ENCODE measurements at places on chromosomes 4 and X.

- no peak for DNase-seq
Measured at GRCh38 chr4:163610648-163611047, 116.2 kb downstream of the TMA16 start.

GRCh38 chr4:180434131-180434895 is 1808.9 kb upstream of the TENM3 start:
- DNase-seq, result no peak

GRCh38 chr4:159293811-159294515 is 191.1 kb downstream of the RAPGEF2 start:
- no peak for DNase-seq

- DNase-seq, result peak; percentile 58
Measured at GRCh38 chrX:49919617-49920016, 2.8 kb upstream of the CLCN5 start.

DNA sequence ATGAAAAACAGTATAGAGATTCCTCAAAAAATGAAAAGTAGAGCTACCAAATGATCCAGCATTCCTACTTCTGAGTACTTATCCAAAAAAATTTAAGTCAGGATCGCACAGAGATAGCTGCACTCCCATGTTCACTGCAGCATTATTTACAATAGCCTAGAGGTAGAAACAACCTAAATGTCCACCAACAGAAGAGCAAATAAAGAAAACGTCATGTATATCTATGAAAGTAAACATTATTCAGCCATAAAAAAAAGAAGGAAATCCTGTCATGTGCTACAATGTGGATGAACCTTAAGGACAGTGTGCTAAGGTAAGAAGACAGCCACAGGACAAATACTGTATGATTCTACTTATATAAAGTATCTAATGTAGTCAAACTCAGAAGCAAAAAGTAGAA is 12.4 kb downstream of the THOC2 start:
- DNase-seq, result no peak

DNA sequence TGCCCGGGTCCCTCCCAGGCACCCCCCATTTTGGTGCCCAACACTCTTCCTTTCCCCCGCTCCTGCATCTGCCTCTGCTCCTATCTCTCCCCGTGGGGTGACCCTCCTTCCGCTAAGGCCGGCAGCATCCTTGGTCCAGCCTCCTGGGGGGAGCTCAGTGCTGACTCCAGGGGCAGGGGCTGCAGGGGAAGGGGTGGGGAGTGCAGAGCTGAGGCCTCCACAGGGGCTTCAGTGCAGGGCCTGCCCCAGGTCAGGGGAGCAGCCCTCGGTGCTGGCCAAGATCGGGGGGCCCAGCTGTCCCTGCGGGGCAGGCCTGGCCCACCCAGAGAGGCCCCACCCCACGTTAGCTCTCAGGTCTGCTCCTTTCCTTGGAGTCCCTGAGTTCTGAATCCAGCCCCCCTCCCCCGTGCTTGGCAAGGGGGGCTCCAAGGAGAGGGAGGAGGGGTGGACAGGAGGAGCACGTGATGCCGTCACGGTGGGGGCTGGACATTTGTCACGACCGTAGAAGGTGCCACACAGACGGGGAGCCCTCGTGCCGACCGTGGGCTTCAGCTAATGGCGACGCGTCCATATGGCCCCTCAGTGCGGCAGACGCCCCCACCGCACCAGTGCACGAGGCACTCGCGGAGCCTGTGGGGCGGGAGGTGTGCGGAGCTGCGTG is 63.5 kb upstream of the ADRA2C start:
- DNase-seq, result no peak

GRCh38 chr4:56215141-56215783 is 172.0 kb downstream of the AASDH start:
- no peak for DNase-seq

DNA sequence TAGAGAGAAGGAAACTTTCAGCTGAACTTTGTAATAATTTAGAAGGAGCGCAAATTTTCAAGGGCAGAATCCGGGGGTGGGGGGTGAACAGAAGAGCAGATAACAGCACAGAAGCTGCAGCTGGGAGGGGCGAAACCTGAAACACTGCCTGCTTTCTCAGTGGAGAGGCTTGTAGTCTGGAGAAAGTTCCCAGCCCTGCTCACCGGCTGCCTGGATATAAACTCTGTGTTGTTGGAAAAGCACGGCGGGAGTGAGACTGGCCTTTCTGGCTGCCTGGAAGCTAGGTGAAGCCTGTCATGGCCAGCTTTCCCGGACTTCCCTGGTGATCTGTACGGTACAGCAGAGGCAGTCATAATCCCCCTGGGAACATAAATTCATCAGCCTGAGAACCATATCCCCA is 1352.1 kb upstream of the DIAPH2 start:
- DNase-seq, result no peak

GRCh38 chr4:188841523-188841922 is 702.3 kb downstream of the TRIML1 start:
- DNase-seq, result no peak

DNA sequence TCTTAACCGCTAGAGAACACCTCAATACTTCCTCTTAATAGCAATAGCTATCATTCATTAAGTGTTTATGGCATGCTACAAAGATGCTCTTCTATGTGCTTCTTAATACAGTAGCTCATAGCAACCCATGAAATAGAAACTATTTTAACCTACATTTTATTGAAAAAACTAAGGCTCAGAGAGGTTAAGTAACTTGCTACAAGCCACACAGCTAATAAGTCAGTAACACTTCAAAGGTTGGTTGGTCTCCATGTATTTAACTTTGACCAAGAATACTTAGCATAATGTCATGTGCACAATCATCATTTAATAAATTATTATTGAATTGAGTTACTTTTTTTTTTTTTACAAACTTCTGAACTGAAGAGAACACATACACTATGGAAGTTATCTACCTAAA is 36.1 kb downstream of the IL13RA1 start:
- no peak for DNase-seq

DNA sequence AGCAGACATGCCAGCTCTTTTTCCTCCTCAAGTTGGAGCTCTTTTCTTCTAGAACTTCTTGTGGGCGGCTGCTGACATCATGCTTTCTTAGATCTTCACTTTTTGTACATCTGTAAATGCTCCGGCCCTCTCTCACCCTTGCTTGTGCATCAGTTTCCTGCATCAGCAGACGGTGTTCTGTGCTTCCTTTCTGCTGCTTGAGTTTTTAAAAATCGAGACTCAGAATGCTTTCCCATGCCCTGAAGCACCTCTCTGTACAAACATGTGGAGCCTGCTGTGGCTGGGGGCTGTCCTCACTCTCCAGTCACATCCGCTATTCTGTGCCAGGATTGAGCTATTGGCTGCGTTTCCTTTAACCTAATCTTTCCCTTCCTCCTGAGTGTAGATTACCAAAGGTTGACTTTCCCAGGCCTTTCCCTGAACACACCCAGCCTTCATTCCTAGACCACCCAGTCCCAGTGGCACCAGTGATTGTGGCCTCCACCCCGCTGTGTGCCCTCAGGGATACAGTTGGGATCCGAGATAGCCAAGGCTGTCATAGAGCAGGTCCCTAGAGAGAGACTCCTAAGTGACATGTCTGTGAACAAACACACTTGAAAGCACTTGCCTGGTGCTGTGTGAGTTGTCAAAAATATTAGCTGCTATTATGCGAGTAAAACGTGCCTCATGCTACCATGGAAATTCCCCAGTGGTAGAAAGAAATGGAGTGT is 41.9 kb downstream of the TNIP2 start:
- DNase-seq, result peak; percentile 87

GRCh38 chr4:100340512-100341485 is 150.5 kb upstream of the DDIT4L start:
- peak; percentile 31 for DNase-seq

- DNase-seq, result no peak
Measured at GRCh38 chr4:11869191-11869870, 440.6 kb upstream of the HS3ST1 start.

GRCh38 chr4:150510176-150510865 is 71.6 kb upstream of the MAB21L2 start:
- peak; percentile 49 for DNase-seq

DNA sequence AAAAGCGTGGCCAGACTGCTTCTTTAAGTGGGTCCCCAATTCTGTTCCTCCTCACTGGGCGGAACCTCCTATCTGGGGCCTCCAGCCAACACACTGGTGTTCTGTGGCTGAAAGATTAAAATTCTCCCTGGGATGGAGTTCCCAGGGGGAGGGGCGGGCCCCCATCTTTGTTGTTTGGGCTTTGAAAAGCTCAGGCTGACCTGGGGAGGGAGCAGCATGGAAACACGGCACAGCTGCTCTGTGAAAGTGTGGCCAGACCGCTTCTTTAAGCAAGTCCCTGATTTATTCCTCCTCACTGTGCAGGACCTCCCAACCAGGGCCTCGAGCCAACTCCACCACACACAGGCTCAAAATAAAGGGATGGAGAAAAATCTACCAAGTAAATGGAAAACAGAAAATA is 219.5 kb downstream of the TMEM47 start:
- no peak for DNase-seq

GRCh38 chr4:113148925-113149324 is 99.5 kb downstream of the ANK2 start:
- DNase-seq, result no peak

- DNase-seq, result no peak
Measured at GRCh38 chrX:19863212-19863856, 24.1 kb downstream of the SH3KBP1 start.

DNA sequence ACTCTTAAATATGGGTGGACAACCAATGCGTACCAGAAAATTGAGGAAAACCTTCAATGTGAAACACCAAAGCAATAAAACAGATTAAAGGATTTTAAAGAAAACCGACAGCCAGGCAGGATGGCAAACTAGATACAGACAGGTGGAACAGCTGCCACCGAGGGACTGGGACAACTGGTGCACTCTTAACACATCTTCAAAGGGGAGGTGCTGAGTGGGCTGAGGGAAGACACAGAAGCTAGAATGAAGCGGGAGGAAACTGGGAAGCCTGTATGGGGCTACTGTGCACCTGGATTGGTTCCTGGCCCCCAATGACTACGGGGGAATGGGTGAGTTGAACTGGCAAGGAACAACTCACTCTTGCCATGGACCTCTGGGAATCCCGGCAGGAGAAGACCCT is 20.7 kb downstream of the ZNF280C start:
- no peak for DNase-seq

- DNase-seq, result no peak
Measured at GRCh38 chr4:36551697-36552214, 270.3 kb downstream of the DTHD1 start.

- DNase-seq, result no peak
Measured at GRCh38 chrX:115576676-115577075, 15.7 kb downstream of the PLS3 start.

DNA sequence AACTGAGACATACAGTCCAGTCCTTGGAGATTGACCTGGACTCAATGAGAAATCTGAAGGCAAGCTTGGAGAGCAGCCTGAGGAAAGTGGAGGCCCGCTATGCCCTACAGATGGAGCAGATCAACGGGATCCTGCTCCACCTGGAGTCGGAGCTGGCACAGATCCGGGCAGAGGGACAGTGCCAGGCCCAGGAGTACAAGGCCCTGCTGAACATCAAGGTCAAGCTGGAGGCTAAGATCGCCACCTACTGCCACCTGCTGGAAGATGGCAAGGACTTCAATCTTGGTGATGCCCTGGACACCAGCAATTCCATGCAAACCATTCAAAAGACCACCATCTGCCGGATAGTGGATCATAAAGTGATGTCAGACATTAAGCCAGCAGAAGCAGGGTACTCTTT is 20.4 kb upstream of the FRMPD3 start:
- DNase-seq, result no peak

DNA sequence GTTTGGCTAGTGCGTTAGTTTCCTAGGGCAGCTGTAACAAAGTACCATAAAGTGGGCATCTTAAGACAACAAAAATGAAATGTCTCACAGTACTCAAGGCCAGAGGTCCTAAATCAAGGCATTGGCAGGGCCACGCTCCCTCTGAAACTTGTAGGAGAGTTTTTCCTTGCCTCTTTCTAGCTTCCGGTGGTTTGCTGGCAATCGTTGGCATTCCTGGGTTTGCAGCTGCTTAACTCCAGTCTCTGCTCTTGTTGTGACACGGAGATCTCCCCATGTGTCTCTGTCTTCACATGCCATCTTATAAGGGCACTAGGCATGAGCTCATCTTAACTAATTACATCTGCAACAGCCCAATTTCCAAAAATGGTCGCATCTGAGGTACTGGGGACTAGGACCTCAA is 362.0 kb upstream of the BOD1L1 start:
- DNase-seq, result peak; percentile 43

DNA sequence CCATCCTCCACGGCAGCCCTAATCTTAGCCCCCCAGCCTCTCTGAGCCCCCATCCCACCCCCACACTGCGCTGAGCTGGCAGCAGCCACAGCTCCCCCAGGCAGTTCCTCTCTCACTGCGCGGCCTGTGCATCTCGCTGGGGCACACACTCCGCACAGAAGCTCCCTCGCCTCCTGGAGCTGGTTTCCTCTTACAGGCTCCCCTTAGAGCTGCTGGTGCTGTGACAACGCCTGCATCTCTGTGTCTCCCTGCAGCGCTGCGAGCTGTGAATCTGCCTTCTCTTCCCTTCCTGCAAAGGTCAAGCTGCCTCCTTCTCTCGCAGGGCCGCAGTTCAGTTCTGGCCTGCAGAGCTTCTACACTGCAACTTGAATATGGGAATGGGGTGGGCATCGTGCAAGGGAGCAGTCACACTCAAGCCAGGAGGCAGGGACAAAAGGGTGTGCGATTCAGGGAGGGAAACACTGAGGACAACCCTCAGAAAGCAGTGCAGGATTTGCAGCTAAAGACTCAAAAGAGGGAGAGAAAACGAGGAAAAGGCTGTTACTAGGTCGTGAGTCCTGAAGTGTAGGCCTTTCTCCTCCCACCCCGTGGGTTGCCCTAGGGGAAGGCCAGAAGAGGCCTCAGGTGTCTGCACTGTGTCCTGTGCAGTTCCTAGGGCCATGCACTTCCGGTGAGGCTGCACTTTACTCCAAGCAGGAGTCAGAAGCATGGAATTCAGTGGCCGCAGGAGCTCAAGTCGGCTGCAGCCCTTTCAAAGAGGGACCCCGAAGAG is 87.0 kb downstream of the BCOR start:
- DNase-seq, result no peak

- no peak for DNase-seq
Measured at GRCh38 chrX:11430271-11430670, 137.1 kb downstream of the AMELX start.

- DNase-seq, result peak; percentile 63
Measured at GRCh38 chrX:44042751-44043150, 69.6 kb upstream of the NDP start.

DNA sequence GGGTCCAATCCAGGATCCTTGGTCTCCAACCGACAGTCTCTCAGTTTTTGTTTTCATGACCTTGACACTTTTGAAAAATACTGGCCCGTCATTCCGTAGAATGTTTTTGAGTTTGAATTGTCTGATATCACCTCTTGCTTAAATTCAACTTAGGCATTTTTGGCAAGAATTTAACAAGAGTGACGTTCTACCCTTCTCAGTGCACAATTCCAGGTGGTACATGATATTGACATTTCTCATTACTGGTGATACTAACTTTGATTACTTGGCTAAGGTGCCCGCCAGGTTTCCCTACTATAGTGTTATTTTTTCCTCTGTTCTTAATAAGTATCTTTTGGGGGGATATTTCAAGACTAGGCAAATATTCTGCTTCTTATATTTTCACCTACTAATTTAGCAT is 215.1 kb downstream of the NR3C2 start:
- DNase-seq, result no peak

GRCh38 chr4:3219761-3220475 is 29.0 kb upstream of the MSANTD1 start:
- DNase-seq, result no peak

- no peak for DNase-seq
Measured at GRCh38 chr4:155738548-155738947, 20.3 kb upstream of the GUCY1B1 start.

GRCh38 chr4:174808836-174809235 is 20.2 kb downstream of the GLRA3 start:
- no peak for DNase-seq

Measured in brain microvascular endothelial cell (primary cell).